ENCODE measurements at places on chromosomes 2 and 18.

DNA sequence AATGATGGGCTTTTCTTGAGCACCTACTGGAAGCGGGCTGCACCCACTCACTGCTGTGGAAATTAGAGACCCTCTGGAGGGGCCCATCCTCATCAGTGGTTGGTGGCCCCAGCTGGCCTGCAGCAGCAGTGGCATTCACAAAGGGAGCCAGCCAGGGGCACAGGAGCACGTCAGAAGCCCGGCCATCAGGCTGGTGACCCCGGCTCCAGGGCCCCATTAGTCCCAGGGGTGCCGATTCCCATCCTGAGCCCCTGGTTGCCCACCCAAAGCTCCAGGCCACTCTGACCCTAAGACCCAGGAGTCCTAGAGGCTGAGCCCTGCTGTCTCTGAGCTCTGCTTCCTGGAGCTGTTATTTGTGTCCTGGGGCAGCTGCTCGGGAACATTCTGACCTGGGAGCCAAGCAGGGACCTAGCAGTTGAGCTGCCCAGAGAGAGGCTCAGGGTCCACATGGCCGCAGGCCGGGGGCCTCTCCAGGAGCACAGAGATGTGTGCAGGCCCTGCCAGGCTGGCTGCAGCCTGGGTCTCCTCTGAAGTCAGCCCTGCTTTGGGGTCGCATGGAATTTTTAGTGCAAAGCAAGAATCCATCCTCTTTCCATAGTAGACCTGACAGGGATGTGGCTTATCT lies 207.2 kb downstream of the KLHL29 start:
- no peak for DNase-seq

- DNase-seq = no peak
Measured at GRCh38 chr18:7778181-7778580, 211.1 kb downstream of the PTPRM start.

GRCh38 chr18:80154293-80154692 lies 45.2 kb downstream of the ADNP2 start:
- no peak for DNase-seq

- no peak for DNase-seq
Measured at GRCh38 chr2:173130496-173131465, 55.1 kb downstream of the MAP3K20 start.

DNA sequence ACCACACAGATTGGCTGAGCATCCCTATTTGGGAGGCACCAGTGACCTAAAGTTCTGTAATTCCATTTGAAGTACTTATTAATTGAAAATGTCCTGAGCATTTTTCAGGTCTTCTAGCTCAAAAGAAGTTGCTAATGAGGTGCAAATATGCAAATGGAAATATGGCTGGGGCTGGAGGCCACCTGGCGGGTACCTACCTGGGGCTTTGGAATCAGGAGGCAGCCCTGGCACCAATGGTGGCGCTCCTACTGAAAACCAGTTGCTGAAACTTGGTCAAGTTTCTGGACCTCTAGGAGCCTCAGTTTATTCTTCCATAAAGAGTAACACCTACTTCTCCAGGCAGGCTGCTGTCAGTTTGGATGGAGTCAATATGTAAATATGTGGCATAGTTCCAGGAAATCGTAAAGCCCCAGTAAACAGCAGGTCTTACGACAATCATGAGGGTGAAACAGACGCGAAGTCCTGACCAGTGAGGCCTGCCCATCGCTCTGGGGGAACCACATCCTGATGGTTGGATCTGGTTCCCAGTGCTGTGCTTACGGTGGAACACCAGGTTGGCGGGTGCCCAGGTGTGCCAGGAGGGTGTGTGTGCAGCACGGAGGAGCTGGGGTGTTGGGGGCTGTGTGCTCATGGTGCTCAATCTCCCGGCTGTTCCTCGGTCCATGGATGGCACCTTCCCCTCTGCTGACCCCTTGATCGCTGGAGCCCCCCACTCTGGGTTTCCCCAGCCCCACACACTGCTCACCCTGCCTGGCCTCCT lies 186.1 kb downstream of the TWIST2 start:
- DNase-seq = no peak

DNA sequence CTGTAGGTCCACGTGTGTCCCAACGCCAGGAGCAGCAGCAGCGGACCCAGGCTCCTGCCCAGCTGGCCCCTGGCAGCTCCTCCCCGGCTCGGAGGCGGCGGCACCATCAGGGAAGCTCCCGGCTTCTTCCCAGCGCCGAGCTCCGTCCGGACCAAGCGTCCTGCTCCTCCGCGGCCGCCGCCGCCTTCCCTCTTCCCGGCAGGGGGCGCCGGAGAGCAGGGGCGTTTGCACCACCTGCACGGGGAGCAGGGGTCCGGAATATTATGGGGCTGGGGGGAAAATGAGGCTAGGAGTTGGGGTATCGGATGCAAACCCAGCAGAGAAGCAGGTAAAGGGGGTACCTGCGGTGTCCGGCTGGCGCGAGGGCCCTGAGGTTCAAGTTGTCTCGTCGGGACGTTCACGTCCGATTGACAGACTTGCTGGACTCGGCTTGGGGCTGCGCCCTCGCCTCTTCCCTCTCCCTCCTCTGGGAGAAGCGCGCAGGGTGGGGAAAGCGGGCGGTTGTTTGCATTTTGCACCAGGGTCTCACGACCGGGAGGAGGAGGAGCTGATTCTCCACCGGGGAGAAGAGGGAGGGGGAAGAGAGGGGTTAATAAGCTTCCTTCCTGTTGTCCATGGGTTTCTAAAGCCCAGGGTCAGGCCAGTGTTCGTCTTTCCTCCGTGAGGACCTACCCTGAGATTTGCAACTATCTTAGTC lies at the start of gene CCBE1:
Gene CCBE1 (minus strand): TSS at position 188 of the 697 bp plus-strand sequence.
- no peak for DNase-seq

DNA sequence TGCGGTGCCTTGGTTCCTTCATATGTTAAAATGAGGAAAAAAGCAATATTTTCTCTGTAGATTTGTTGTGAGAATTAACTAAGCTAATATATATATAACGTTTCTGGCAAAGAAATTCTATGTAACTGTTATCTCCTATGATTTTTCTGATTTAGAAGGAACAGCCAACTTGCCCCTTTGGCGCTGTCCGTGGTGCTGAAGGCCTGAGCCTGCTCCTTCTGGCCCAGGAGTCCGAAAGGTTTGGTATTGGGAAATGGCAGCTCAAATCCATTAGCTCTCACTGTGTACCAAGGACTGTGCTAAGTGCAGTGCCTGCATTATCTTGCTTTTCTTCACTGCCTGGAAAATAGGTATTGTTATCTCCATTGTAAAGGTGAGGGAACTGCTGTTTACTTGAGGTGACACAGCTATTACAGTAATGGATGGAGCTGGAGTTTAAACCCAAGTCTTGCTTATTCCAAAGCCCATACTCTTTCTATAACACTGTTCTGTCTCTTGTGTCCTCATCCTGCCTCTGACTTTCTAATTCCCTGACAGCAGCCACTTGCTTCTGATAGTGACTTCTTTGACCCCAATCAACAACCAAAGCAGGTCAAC lies 52.2 kb downstream of the C1QL2 start:
- peak; percentile 11 for DNase-seq

DNA sequence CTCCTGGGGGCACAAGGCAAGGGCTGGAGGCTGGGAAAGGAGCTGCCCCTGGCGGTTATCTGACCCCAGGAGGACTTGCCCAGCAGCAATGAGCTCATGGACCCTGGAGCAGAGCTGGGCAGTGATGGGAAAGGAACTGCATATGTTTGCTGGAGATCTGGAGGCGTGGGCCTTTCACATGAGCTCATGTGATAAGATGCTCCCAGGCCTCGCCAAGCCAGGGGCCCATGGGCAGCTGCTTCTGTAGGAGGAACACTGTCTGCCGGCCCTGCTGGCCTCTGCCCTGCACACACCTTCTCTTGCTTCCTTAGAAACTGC lies 9.0 kb upstream of the NPPC start:
- DNase-seq = no peak

All from fibroblast of skin of left quadriceps (primary cell).